Activated naive CD8-positive, alpha-beta T cell treated with anti-CD3 and anti-CD28 coated beads, Interleukin-2, amount 50 U/mL, for 16 hours (primary cell): ENCODE measurements at places on chromosomes 7 and 10.

- no peak for DNase-seq
These were observed 22.2 kb downstream of the MKX start for GRCh38 chr10:27723436-27723835.

- DNase-seq = no peak
These were observed 30.6 kb downstream of the HYCC1 start for GRCh38 chr7:22983257-22983855.

GRCh38 chr7:75995996-75996395 is 1.6 kb upstream of the TMEM120A start:
- no peak for DNase-seq

- DNase-seq = no peak
These were observed 57.4 kb downstream of the GPAM start for GRCh38 chr10:112126172-112126571.

DNA sequence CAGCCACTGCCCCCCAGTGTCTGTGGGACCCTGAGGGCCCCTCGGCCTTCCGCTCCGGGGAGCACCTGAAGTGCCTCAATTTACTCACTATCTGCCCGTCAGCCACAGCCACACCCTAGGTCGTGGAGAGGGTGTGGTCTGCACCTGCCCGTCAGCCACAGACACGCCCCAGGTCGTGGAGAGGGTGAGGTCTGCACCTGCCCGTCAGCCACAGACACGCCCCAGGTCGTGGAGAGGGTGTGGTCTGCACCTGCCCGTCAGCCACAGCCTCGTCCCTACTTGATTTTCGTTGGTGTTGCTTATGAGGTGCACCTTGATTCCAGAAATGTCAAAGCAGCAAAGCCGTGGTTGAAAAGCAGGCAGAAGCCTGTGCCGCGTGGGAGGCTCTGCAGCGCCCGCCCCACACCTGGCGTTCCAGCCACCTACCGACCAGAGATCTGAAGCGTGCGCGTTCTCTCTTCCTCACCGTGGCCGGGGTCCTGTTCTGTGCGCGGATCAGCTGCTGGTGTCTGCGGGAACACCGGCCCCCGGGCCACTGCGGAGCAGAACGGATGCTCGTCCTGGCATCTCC is 101.6 kb downstream of the DYNC2I1 start:
- DNase-seq = no peak

DNA sequence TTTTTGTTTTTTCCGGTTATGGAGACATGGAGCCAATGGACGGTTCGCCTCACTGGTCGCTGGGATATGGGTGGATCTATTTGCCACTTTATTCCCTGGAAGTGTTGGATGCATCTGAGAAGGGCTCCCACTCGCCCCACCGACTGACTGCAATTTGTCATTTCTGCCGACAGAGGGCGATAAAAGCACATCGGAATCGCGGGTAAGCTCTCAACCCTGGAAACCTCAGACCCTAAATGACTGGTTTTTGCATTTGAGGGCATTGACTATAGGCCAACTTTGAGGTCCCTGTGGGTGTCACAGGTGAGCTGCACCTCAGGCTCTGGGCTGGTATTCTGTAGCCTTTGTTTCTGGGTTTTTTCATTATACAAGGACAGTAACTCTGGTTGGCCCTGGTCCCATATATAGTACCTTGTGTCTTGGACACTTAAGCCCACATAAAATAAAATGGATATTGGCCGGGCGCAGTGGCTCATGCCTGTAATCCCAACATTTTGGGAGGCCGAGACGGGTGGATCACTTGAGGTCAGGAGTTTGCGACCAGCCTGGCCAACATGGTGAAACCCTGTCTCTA is 11.9 kb upstream of the OPALIN start:
- peak; percentile 26 for DNase-seq

- DNase-seq = no peak
These were observed 97.1 kb downstream of the CSTF2T start for GRCh38 chr10:51602326-51602725.

GRCh38 chr7:44920119-44920518 is 34.8 kb upstream of the PURB start:
- no peak for DNase-seq

GRCh38 chr7:91103363-91103762 is 160.9 kb upstream of the FZD1 start:
- no peak for DNase-seq

DNA sequence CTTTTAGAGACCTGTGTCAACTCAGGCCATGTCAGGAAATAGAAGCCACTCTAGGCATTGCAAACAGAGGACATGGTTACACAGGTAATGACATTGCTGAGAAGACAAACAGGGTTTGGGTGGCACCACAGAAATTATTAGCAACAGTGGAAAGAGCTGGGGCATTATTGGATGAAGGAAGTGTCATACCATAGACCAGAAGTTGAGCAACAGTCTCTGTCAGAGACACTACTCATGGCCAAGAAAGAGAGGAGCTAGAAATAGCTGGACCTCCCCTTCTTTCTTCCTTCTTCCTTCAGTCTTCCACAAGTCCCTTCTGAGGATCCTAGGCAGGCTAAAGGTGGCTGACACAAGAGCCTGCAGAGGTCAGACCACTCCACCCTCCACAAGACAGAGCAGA is 4.2 kb upstream of the LIPA start:
- no peak for DNase-seq

DNA sequence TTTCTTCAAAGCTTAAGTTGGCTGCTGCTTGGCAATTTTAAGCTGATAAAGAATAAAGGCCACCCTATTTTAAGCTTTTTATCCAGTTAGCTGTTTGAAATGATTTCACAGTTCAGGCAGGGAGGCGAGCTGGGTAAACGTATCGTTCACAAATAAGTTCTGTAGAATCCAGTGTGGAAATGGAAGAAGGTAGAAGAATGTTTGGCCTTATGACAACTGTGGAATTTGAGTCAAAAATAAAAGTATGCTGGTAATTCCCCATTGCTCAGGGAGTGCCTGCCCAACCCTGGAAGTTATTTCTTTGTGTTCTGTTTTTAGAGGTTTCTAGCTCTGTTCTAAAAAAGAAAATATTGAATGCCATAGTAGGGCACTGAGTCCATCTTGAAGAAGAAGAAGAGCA is 113.1 kb downstream of the ARL4A start:
- DNase-seq = no peak

- DNase-seq = no peak
These were observed 12.3 kb downstream of the STAMBPL1 start for GRCh38 chr10:88892222-88892967.

DNA sequence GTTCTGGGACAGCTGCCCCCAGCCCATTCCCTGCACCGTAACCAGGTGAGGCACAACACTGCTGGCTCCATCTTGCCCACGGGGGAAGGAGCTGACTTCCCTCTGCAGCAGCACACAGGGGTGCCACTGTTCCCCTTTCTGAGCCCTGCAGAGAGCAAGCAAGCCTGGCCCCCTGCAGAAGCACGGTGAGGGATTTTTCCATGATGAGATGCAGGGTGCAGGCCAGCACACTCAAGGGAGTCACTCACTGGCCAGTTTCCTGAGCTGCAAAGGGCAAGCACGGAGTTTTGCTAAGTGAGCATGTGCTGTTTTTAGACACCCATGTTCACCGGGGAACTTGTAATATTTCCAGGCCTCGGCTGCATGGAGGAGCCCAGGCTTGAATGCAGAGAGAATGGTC is 176.6 kb downstream of the PIP4K2A start:
- DNase-seq = no peak

GRCh38 chr10:129258283-129258923 is 208.6 kb upstream of the MGMT start:
- no peak for DNase-seq

DNA sequence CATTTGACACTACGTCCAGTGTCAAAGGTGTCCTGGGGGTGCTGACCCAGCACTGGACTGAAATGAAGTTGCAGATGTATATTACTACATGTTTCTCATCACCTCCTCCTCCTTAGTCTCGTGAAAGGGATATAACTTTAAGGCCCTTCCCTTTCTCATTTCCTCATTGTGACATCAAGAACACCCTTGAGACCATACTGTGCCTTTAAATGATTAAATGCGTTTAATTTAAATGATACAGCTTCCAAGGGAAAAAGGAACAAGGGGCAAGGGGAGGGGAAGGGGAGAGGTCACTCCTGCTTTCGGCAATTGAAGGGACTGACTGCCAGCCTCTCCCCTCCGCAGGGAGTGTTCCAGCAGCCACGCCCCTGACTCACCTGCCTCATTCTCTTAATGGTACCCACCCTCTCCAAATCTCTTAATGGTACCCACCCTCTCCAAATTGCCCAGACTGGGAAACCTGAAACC is 80.5 kb upstream of the KMT2E start:
- no peak for DNase-seq

GRCh38 chr7:25735674-25736242 is 416.2 kb upstream of the NFE2L3 start:
- no peak for DNase-seq

GRCh38 chr7:5238500-5238899 is 44.2 kb upstream of the SLC29A4 start:
- no peak for DNase-seq

DNA sequence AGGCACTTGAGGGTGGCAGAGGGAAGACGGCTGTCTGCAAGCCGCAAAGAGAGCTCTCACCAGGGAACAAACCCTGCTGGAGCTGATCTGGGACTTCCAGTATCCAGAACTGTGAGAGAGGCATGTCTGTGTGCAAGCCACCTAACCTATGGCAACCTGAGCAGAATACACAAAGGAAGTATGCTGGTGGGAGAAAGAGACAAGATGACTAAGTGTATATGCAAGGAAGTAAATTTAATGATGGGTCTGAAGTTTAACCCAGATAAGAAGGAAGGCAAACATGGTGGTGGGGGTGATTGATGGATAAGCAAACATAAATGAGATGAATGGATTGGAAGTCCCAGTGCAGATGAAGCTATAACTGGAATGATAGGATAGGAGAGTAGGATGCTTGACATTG is 293.3 kb downstream of the TWIST1 start:
- no peak for DNase-seq

- DNase-seq = no peak
These were observed 9.5 kb downstream of the ACTR1A start for GRCh38 chr10:102492983-102493382.

DNA sequence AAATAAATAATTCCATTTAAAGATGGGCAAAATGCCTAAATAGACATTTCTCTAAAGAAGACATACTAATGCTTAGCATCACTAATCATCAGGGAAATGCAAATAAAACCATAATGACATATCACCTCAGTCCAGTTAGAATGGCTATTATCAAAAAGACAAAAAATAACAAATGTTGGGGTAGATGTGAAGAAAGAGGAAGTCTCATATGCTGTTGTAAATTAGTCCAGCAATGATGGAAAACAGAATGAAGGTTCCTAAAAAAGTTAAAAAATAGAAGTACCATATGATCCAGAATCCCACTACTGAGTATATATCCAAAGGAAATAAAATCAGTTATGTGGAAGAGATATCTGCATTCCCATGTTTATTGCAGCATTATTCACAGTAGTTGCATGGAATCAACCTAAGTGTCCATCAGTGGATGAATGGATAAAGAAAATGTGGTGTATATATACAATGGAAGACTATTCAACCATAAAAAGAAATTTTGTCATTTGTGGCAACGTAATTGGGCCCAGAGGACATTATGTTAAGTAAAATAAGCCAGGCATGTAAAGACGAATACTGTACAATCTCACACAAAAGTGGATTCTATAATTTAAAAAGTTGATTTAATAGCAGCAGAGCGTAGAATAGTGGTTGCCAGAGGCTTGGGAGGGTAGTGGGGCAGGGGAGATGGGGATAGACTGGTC is 52.0 kb downstream of the TCAF1 start:
- no peak for DNase-seq

- no peak for DNase-seq
These were observed 14.0 kb downstream of the MET start for GRCh38 chr7:116686033-116686432.

- no peak for DNase-seq
These were observed 377.8 kb downstream of the GFRA1 start for GRCh38 chr10:115895166-115895565.

- no peak for DNase-seq
These were observed 224.1 kb downstream of the FGFR2 start for GRCh38 chr10:121374121-121374520.

- no peak for DNase-seq
These were observed 763.7 kb upstream of the PHF14 start for GRCh38 chr7:10210000-10210399.

DNA sequence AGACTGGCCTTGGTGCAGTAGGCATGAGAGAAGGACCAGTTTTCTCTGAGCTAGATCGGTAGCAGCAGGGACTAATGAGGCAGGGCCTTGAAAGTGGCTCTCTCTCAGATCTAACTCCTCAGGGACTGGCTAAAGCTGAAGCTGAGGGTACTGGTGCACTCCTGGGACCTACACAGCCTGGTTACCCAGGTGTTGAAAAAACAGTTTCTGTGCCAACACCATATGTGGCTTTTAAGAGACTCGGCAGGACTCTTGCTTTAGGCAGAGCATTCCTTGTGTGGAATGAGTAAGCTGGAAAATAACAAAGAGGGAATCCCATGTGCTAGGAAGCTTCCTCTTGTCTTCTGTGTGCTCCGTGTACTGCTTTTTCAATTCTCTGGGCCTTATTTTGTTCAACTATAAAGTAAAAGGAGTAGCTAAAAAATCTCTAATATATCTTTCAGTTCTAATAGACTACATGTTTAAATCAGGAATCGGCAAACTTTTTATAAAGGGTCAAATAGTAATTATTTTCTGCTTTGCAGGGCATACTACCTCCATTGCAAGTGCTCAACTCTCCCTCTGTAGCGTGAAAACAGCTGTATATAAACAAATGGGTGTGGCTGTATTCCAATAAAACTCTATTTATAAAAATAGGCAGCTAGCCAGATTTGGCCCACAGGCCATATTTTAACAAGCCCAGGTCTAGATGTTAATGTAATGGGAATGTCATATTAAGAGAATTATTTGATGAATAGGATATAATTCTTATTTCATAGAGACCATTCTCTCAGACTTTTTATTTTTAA is 186.1 kb upstream of the KAT6B start:
- no peak for DNase-seq

DNA sequence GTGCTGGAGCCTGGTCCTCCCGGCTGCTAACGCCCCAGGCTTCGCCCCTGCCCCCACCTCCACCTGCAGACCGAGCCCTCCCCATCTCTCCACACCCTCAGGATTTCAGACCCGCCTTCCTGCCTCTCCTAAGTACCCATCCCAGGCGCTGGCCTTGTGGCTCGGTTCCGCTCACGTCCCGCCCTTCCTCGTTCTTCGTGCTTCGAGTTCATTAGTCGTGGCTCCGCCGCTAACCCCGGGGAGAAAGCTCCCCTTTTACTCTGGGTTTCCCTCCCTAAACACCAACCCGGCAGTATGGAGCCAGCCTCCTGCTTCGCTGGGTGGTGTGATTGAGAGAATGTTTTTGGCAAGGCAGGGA is 11.2 kb downstream of the EMX2 start:
- DNase-seq = no peak

DNA sequence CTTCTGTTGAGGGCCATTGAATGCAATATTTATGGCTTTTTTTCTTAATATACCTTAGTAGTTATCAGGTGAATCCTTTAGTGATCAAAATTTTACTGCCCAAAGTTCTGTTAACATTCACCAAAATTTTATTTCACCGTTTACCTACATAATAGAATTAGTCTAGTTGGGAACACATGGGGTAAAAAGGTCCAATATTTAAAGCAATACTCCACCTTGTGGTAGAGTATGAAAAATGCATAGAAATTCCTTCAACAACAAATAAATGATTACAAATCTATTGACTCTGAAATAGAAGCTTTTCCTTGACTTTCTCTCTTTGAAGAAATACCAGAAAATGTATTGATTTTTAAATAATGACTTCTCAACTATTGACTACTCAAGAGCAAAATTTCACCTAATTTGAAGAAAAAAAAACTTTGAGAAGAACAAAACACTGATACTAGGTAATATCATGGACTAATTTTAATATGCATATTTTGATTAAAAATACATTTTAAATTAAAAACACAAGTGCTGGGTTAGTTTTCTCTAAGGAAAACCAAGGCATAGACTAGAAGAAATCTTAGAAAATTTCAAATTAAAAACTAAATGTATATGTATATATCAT is 43.3 kb downstream of the POLR1F start:
- DNase-seq = no peak
